ENCODE measurements at places on chromosomes 13 and 19.

- DNase-seq = no peak
Observed at GRCh38 chr13:99294958-99295357, 12.2 kb downstream of the GPR183 start.

GRCh38 chr19:33906578-33907335, 110.1 kb downstream of the KCTD15 start:
- no peak for DNase-seq

DNA sequence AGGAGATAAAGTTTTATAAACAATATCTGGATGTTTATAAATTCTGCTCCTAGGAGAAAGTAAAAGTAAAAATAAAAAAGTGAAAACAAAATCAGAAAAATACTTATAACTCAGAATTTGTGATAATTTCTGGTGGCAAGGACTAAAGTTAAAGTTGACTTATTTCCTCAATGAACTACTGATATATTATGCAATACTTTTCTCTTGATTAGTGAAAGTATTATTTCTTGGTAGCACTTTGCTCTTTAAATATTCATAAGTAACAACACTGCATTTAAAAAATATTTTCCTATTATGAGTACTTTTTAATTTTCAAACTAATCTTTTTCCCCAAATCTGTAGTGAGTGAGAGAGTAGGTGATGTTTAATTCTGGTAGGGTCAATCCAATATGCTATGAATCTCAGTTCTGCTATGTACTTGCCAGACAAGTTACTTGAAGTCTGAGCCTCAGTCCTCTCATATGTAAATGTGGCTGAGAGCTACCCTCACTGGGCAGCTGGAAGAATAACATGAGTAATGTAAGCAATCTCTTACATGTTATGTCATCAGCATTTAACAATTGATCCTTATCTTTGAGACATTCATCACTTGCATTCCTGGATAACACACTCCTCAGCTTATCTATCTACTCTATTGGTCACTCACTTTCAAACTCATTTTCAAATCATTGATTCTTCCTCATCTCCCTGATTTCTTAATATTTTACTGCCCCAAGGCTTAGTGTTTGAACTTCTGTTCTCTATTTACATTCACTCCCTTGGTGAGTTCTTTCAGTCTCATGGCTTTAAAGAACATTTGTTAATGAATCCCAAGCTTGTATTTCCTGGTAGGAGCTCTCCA, 239.0 kb downstream of the RGCC start:
- no peak for DNase-seq

- no peak for DNase-seq
Observed at GRCh38 chr13:76570510-76570971, 315.7 kb downstream of the KCTD12 start.

DNA sequence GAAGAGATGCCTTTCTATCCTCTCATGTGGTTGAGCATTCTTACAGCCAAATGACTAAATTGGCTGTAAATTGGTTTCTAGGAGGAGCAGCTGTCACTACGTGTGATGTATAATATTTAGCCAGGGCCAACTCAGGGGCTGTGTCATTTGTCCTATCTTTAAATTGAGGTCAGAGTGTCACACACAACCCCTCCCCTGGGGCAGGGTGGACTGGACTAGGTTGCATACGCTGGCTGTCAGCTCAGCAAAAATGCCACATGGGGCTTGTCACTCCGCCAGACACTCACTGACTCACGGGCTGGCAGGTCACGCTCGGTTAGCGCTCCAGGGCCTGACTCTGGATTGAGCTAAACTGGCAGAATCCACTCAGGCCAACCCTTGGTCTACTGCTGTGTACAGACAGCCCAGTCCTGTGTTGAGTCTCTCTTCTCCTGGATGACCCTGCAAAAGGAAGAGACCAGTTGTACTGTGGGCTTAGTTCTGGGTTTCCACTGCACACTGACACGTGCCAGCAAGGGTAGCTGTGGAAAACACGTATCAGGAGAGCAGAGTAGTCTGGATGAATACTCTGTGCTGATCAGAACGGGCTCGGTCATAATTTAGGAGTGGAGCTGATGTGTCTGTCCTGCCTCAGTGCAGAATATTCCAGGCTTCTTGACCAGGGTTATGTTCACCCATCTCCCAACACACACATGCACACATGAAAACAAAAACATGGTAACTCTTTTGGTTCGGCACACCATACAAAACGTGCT, 29.1 kb downstream of the SHISA2 start:
- DNase-seq = no peak

GRCh38 chr19:37874784-37875183, 31.6 kb downstream of the WDR87 start:
- DNase-seq = no peak

DNA sequence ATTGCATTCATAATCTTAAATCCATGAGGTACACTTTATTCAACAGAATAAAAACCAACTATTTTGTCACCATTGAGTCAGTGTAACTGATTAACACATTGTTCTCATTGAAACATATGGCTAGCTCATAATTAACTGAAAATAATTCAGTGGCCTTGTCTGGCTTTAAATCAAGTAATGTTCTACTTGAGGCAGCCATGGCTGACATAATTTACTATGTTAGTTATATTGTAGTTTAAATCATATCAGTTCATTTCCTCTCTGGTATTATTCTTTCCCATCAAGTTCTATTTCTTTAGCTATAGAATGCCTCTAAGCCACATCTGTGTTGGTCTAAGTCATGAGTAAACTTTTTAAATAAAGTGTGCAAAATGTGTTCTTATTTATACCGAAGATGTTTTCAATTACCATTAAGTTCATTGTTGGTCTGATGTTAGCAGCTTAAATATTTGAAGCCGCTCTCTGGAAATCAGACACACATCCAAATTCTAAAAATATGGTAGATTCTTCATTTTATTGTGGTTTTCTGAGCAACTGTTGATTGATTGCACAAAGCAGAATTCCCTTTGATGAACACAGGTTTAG, 393.7 kb downstream of the GPC6 start:
- DNase-seq = no peak

Measured in stimulated activated CD8-positive, alpha-beta memory T cell treated with anti-CD3 and anti-CD28 coated beads, Interleukin-4, amount 100 ng/mL, for 1 hour (primary cell).